ENCODE measurements at places on chromosomes 4 and X.

- DNase-seq, result no peak
Measured at GRCh38 chr4:63919636-63920365, 489.4 kb downstream of the TECRL start.

DNA sequence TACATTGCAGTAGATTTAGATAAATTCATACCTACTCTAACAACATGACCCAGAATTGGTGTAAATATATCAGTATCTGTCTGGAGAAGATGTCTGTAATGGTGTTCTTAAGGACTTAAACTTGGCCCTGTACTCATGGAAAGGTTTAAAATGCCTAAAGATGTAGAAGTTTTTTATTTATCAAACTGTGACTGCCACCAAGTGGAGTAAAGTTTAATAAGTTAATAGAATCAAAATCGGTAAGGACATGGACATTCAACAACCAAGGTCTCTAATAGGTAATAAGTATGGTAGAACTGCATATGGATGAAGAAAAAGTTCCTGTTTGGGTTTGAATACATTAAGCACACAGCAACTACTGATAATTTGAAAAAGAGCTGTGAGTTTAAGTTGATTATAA, 474.0 kb upstream of the NDST3 start:
- no peak for DNase-seq

GRCh38 chr4:159735281-159736207, 632.7 kb downstream of the RAPGEF2 start:
- DNase-seq, result no peak

DNA sequence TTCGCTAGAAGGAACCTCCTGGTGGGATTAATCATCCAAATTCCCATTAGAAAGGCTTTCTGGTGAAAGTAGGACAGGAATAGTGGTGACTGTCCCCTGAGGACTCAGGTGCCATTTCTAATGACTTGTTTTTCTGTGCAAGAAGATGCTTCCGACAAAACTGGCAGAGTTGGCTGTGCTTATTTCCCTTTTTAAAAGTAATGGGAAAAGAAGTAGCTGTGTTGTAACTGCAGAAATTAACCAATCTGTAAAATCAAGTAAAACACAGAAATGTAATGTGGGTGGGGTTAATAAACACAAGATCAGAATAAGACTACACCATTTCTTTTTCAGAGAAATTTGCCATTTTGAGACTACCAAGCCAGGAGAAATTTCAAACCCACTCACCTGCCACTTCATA, 55.0 kb upstream of the FAM9B start:
- DNase-seq, result no peak

GRCh38 chr4:125105561-125105960, 209.2 kb upstream of the FAT4 start:
- DNase-seq, result no peak

GRCh38 chr4:8897251-8898167, 25.9 kb upstream of the HMX1 start:
- no peak for DNase-seq

GRCh38 chrX:107102980-107103379, 15.6 kb downstream of the RBM41 start:
- no peak for DNase-seq

GRCh38 chrX:153969904-153970356, 1.7 kb downstream of the HCFC1 start:
- no peak for DNase-seq

- DNase-seq, result no peak
Measured at GRCh38 chr4:71239365-71239764, 99.5 kb upstream of the SLC4A4 start.

DNA sequence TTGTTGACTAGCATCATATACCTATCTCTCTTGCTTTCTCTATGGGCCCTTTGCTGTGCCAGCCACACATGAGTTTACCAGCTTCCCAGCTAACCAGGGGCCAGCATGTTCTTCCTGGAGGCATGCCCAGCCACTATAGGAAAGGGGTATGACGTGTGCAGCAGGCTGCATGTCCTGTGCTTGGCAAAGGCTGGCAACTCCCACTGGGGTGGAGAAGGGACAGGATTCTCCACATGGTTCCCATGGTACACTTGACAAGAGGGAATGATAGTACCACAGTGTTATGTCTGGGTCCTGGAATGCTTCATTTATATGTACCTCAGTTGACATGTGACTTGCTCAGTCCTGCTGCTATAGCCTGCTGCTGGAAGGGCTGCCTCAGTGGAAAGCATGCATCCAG, 78.8 kb downstream of the TMEM164 start:
- DNase-seq, result no peak

GRCh38 chrX:133726211-133726630, 259.2 kb downstream of the GPC3 start:
- DNase-seq, result no peak

DNA sequence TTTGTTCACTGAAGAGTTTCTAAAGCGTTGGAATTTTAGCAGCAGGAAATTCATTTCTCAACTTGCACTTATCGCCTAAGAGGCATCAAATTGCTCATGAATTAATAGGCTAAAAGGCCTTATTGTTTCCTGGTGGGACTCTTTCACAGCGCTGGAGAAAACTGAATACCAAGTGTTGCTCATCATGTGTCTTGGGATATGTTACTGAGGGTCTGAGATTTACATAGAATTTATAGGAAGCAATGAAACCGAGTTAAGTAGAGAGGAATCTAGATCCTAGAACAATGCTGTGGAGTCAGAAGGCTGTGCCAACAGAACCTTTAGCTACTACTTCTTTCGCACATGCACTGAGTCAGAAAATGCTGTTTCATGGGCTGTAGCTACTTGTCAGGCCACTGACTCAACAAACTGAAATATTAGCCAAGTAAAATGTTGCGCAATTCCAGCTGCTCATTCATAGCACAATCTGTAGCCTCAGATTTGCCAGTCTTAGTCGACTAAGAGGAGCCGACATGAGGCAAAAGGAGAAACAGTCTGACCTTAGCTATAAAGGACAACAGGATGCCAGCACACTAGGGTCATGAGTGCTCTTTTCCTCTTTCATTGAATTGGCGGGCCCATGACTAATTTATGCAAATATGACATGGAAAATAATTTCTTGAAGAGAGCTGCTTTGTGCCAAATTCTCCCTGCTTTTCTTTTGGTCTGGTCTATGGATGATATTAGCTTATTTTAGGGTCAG, 35.9 kb upstream of the CXCL8 start:
- peak; percentile 93 for DNase-seq

GRCh38 chrX:139738581-139738980, 30.6 kb upstream of the MCF2 start:
- DNase-seq, result no peak

DNA sequence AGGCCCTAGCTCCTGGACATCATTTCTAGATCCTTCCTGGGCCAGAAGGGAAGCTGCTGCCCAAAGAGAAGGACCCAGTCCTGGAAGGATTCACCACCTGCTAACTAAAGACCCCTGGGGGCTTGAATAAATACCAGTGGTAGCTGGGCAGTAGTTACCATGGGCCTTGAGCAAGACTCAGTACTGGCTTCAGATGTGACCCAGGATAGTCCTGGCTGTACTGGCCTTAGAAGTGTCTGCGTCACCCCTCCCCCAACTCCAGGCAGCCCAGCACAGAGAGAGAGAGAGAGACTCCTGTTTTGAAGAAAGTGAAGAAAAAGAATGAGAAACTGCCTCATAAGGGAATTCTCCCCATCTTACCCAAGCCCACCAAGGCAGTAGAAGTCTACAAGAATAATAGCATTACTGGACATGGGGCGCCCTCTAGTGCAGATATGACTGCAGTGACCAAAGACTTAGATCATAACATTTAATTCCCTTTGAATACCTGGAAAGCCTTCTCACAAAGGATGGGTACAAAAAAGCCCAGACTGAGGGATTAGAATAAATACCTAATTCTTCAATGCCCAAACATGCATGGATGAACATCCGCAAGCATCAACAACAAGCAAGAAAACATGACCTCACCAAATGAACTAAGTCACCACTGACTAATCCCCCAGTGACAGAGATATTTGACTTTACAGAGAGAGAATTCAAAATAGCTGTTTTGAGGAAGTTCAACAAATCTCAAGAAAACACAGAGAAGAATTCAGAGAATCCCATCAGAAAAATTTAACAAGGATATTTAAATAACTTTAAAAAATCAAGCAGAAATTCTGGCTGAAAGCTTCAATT, 171.8 kb downstream of the HNRNPD start:
- no peak for DNase-seq

DNA sequence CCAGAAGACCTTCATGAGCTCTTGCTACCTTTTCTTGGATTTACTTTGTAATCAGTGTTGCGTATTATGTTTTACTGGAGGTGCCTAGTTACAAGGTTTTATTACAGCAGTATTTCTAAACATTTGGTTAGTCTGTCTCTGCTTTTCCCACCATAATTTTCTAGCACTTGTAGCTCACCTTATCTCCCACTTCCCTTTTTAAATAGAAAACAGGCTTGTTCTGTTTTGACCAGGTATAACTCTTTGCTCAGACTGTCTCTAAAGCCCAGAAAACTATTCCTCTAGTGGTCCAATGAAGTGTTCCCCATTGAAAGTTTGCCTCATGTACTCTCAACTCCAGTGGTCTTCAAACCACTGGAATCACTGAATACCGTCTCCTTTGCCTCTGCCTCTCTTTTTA, 43.9 kb downstream of the AFF1 start:
- no peak for DNase-seq

DNA sequence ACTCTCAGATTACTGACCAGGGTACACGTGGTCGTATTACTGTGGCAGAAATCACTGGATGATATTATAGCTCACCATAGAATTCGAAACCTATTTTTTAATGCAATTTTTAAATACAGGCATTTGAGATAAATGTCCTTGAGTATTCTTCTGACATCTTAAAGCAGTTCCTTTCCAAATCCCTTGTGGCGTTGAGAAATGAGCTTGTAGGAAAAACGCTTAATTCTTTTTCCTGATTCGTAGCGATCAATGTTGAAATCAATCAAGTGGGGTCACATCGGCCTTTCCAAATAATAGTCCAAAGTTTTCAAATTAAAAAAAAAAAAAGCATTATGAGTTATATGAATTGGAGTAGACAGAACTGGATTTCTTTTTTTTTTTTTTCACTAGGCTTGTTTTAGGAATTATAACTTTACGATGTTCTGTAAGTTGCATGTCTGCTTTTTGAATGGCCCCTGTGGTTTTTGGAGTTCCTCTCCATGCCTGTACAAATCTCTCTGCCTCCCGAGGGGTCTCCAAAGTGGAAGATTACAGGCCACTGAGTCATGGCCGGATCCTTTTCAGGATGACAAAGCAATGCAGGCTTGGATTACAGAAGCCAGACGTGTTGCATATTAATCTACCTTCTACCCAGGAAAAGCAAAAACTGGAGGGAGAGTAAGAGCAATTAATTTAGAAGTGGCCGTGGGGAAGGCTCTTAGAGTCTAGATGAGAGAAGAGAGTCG, 226.1 kb downstream of the SHOX start:
- no peak for DNase-seq

- no peak for DNase-seq
Measured at GRCh38 chr4:61478340-61478739, 278.2 kb downstream of the ADGRL3 start.

GRCh38 chr4:85391589-85392410, 83.2 kb upstream of the ARHGAP24 start:
- no peak for DNase-seq

DNA sequence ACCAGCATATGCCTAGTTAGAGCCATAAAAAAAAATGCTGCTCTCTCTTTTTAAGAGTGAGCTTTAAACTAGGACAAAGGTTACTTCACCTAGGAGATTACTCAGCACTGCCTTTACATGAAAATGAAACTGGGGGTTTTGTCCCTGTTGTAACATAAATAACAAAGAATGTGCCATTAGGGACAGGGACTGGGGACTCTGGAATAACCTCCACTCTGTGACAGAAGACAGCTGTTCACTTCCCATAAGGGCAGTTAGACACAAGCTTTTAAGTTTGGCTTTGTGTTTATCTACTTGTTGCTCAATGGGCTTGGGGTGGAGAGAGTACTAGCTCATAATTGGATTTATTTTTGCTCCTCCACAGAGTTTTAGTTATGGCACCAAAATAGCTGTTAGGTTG, 11.9 kb downstream of the ENPEP start:
- no peak for DNase-seq

DNA sequence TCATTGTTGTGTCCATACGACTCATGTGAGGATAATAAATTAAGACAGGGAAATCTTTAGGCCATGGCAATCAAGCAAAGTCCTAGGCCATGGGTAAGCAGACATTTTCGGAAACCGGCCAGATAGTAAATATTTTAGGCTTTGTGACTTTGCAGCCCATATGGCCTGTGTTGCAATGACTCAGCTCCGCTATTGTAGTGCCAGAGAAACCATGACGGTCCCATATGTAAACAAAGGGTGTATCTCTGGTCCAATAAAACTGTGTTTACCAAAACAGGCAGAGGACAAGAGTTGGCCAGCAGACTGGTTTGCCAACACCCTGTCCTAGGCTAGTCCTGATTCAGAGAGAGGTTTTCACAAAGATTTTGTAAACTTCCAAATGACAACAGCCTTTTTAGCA, 5.0 kb downstream of the FAM114A1 start:
- no peak for DNase-seq

DNA sequence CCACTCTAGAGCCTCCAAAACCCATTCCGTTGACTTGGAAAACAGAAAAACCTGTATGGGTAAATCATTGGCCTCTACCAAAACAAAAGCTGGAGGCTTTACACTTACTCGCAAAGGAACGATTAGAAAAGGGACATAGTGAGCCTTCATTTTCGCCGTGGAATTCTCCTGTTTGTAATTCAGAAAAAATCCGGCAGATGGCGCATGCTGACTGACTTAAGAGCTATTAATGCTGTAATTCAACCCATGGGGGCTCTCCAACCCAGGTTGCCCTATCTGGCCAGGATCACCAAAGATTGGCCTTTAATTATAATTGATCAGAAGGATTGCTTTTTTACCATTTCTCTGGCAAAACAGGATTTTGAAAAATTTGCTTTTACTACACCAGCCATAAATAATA, 60.8 kb downstream of the ZNF732 start:
- peak; percentile 67 for DNase-seq

DNA sequence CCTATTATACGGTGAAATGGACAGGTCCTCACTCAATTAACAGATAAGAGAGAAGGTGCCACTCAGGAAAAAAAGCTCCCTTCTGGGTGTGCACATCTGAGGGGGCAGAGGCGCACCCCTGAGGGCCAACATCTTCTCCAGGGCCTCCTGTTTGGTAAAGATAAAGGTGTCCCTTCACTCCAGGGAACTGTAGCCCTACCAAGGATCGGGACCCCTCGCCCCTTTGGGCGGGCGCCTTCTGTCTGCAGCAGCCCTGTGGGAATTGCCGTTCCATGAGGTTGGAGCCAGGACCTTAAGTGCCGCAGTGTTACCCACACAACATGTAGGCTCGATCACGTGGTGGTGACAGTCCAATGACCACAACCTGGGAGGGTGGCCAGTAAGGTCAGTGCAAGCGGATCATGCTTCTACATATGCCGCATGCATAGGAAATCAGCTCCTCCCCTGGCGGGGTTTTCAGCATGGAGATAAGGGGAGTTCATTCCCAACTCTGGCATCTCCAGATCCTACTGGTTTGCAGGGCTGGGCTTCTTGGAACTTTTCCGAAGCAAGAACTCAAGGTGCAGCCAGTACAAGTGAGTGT, 253.3 kb downstream of the EVC2 start:
- no peak for DNase-seq
